Anterior cingulate cortex (tissue), 58 donors: ENCODE measurements at places on chromosomes 13 and 19.

DNA sequence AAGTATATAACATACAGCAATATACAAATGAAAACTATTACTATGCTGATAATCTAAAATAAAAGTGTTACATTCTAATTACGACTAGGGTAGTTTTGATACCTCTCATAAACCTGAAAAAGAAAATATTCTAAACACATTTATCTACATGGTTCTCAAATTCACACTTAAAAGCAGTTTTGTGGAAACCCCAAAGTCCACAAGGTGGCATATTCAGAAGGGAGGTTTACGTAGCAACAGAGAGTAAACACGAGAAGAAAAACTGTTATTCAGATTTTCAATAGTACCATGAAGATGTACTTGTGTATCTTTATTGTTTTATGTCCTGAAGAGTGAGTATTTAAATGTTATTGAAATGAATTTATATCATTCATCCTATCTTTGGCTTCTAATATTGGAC, 275.9 kb upstream of the KLHL1 start:
- no peak for DNase-seq

GRCh38 chr13:37484056-37484455, 114.5 kb downstream of the POSTN start:
- no peak for DNase-seq

- DNase-seq: no peak
These were observed 12.1 kb upstream of the TEX26 start for GRCh38 chr13:30920162-30920909.

GRCh38 chr13:70088926-70089325, 18.7 kb upstream of the ATXN8OS start:
- no peak for DNase-seq

GRCh38 chr19:32401992-32402391, 3.6 kb upstream of the DPY19L3 start:
- DNase-seq: no peak

- DNase-seq: no peak
These were observed 20.7 kb downstream of the GATAD2A start for GRCh38 chr19:19426216-19426615.

GRCh38 chr19:15426485-15427349, 7.9 kb upstream of the AKAP8L start:
- DNase-seq: no peak

- no peak for DNase-seq
These were observed 280.8 kb downstream of the ABCC4 start for GRCh38 chr13:95020298-95020987.

DNA sequence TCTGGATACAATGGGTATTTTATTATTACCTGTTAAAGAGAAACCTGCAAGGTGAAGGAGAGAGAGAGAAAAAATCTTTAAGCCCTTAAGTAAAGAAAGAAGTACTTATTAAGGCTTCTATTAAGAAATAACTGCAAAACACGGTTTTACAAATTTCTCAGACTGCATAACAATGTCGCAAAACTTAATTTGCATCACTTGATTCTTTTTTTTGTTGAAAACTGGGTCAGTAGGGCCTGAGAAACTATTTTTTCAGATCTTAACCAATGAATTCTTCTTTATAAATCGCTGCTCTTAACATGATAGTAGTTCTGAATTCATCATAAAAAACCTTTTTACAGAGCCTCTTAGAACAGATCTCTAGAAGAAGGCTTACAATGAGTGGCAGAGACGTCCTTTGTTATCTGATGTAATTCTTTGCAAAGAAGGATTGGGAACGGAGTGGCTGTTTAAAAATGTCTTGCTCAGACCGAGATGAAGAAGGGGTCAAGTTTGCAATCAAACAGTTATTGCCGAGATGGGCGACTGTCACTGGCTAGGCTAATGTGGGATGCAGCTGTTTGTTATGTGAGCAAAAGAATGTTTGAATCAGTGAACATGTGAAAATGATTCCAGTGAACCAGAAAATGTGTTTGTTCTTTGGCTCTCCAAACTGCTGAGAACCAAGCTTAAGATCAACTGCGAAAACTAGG, 76.3 kb downstream of the ZNF536 start:
- DNase-seq: no peak

DNA sequence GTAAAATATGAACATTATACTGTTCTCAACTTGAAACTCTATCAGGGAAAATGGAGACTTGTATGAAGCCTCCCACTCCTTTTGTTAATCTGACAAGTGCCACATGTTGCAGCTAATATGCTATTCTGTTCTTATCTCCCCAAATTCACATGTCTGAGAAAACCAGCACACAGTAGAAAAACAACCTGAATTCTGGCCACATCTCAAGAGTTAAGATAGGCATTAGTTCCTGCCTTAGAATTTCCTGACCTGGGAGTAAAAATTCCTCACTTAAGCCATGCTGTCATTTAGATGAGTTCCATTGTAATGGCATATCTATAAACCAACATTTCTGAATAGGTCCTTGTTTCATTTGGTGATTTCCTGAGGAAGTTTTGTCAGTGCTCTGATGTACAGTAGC, 1098.5 kb downstream of the EFNB2 start:
- no peak for DNase-seq

GRCh38 chr13:43273362-43273761, 250.0 kb downstream of the DNAJC15 start:
- no peak for DNase-seq

DNA sequence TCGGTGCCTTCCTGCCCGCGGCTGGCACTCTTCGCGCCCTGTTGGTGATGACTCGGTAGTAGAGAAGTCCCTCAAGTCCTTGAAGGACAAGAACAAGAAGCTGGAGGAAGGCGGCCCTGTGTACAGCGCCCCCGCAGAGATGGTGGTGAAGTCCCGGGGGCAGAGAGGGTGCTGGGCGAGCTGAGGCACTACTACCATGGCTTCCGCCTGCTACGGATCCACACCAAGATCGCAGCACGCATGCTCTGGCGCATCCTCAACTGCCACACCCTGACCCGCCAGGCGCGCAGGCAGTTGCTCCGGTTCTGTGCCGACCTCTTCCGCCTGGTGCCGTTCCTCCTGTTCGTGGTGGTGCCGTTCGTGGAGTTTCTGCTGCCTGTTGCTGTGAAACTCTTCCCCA, 11.1 kb downstream of the ZSCAN1 start:
- no peak for DNase-seq

- DNase-seq: no peak
These were observed 32.2 kb upstream of the ARGLU1 start for GRCh38 chr13:106599875-106600797.

DNA sequence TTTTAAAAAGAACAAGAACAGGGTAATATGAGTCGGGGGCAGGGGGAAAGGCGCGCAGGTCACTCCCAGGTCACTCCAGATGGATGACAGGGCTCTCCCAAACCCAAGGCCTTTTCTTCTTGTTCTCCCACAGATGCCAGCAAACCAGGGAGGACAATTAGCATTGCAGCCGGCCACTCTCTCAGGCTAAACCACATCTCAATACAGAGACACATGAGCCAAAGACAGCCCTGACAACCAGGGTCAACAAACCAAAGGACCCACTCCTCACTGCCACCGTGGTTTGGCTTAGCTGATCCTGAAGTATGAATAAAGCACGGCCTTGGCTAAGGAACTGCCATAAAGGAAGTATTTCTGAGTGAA, 47.3 kb downstream of the LATS2 start:
- no peak for DNase-seq

- DNase-seq: no peak
These were observed 6.3 kb upstream of the ZNF160 start for GRCh38 chr19:53109527-53109926.

- DNase-seq: no peak
These were observed 466.7 kb upstream of the MIR17HG start for GRCh38 chr13:90880790-90881189.

DNA sequence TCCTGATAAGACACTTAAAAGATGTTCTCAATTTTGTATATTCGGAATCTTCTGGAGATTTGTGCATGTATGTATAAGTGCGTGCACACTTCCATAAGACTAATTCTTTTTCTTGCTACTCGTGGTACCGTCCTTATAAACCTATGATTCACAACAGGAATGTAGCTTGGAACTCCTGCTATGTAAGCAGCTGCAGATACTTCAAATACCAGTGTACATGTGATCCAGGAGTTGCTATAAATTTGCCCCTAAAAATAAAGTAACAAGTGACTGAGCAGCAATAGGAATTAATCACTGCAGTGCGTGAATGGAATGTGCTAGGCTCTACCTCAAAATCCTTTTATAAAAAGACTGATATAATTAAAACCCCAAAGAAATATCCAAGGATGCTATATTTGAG, 214.9 kb downstream of the KLF5 start:
- no peak for DNase-seq

DNA sequence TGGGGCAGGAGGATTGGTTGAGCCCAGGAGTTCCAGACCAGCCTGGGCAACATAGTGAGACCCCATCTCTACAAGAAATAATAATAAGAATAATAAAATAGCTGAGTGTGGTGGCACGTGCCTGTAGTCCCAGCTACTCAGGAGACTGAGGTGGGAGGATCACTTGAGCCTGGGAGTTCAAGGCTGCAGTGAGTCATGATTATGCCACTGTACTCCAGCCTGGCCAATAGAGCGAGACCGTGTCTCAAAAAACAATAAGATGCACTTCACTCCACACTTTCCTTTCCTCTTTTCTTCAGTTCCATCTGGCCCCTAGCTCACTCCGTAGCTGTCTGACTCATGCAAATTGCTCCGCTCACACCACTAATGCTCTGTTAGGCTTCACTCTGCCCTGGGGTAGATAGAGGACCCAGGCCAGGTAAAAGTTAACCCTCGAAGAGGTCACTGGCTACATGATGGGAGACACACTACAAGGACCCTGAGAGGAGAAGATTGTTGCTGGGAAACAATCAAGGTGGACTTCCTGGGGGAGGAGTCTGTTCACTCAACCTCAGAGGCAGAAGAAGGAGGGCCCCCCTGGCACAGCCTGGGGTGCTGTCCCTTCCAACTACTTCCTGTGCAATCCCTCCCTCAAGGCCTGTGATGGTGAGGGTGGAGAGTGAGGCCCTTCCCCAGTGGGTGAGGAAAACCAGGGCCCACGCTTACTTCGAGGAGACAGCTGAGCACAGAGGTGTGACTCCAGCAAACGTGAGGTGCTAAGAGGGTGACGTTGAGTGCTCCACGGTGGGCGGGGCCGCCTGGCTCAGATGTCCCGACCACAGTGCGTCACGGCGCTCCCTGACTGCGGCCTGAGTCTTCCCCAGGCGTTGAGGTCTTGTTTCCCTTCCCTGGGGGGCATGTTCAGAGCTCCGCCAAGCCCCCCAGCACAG, 8.8 kb upstream of the TNFSF9 start:
- DNase-seq: no peak

GRCh38 chr13:60970736-60971135, 444.9 kb downstream of the PCDH20 start:
- no peak for DNase-seq

DNA sequence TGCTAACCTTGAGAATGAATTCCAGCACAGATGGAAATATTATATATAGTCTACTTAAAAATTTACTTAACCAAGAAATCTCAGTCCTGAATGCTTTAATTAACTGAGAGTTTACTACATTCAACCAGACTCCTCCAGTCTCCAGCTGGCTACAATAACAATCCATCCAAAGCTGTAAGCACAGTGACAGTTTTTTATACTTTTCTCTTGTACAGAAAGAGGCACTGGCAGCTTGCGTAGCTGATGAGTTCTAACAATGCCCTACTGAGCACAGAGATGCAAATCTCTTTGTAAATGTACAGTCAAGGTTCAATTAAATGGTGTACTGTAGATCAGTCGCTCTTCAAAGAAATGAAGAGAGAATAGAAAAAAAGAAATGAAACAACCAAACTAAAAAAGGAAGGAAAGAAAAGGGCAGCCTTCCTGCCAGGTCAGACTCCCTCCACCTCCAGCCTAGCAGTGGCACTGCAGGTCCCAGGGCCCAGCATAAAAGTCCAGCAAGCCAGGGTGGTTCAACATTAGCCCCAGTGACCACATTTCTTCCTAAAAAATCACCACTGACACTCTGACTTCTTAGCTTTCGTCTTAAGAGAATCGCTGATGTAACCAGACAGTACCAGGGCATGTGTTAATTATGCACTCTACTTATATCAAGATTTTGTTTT, 88.4 kb downstream of the SACS start:
- DNase-seq: no peak

DNA sequence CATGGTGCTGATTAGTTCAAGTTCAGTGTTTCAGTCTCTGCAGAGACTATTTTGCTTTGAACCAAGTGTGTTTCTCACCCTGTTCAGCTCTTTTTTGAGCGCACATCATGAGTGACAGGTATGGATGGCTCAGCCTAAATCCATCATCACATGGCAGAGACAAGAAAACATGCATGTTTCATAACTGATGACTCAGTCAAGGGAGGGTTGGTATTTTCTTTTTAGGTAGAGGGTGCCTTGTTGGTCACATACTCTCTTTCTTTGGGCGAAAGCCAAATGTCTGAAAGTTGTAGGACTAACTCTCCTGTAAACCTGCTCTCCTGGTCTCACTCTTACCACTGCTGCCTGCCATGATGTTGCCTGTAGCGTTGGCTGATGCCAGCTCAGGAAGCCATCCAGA, 48.1 kb upstream of the RAP2A start:
- DNase-seq: no peak

DNA sequence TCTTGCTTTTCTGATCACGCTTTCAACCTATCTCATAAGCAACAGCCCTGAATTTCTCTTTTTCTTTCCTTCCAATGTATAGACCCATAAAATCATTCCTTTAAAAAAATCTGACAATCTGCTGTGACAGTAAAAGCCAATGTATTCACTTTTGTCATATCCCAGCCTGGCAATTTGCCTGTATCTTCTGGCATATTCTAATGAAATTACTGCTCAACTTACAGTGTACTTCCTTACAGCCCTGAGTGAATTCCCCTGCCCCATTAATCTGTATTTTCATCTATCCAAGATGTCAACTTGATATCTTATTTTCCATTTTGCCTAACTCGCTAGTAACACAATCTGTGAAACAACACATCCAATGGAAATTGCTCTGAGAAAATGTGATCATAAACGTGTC, 18.0 kb upstream of the SERP2 start:
- DNase-seq: no peak

- peak; percentile 60 for DNase-seq
These were observed 65.6 kb downstream of the MCF2L start for GRCh38 chr13:113034451-113035212.

DNA sequence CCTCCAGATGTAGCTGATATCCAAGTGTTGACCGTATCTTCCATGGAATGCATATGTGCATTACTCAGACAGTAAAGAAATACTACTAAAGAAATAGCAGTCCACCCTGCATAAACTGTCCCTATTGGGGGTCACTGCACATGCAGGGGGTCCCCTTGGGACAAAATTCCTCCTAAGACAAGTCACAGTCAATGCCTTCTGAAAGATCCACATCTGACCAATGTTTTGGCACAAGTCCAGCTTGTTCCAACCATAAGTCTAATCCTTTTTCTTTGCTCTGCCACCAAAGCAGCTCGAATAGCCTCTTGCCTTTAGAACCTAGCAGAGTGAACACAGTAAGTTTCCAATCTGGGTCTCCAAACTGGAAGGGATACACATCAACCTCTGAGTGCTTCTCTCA, 87.9 kb downstream of the DIAPH3 start:
- DNase-seq: no peak

DNA sequence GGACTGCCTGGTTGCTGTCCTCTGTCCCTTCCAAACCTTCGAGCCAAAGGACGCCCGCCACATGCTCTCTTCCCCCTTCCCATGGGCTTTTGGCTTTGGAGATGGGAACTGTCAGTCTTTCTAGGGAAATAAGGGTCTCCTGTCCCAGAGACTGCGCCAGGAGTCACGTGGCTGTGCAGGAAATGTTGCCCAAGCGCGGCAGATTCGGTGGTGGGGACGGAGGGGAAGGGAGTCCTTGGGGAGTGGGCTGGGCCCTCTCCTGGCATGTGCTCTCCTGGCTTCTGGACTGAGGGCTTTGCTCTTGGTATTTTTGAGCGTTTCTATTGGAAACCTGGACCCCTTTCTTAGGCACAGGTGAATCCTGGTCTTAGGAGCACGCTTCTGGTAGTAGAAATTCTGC, 103.2 kb downstream of the KDM4B start:
- DNase-seq: no peak

GRCh38 chr13:47136504-47136941, 239.7 kb upstream of the HTR2A start:
- no peak for DNase-seq
